ENCODE measurements at places on chromosomes 1 and 21.

DNA sequence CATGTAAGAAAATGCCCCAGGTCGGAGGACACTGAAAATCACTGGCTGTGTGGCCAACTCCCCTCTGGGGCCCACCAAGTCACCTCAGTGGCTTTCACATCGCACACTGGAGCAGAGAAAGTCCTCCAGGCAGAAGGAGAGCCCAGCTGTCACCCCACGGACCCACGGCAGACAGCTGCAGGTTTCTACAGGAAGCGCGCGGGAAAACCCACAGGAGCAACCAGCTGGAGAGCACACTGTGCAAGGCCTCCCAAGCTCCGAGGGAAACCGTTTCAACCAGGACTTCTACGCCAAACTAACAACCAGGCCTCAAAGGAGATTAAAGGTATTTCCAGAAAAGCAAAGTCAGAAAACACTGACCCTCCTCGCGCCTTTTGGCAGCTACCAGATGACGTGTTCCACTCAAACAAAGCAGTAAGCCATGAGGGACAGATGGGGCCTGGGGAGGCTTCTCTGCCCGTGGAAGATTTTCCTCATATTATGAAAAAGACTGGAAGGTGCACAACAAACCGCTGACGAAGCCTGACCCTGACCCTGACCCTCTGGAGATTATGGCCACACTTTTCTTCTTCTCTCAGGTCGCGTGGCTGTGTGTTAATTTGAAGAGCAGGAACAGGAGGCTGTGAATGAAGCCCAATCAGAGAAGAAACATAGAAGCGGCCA lies 21.0 kb downstream of the WDR4 start:
- no peak for DNase-seq

GRCh38 chr1:7384679-7385078 lies 386.4 kb upstream of the VAMP3 start:
- no peak for DNase-seq

GRCh38 chr1:234841281-234841680 lies 231.3 kb upstream of the IRF2BP2 start:
- DNase-seq, result no peak

DNA sequence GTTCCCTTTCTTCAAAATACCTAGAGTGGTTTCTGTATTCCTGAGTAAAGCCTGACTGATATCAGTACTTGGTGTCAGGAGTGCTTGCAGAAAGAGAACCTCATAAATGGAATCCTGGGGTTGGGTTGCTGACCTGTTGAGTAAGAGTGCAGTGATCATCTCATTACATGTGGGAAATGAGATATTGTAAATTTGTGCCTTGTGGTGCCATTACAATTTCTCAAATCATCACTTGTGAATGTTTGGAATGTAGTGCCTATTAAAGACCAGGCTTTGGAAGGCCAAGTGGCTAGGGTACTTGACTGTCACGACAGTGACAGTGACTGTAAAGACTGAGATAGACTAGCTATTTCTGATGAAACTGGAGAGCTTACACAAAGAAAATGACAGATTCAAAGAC lies 176.7 kb upstream of the CTTNBP2NL start:
- DNase-seq, result no peak

DNA sequence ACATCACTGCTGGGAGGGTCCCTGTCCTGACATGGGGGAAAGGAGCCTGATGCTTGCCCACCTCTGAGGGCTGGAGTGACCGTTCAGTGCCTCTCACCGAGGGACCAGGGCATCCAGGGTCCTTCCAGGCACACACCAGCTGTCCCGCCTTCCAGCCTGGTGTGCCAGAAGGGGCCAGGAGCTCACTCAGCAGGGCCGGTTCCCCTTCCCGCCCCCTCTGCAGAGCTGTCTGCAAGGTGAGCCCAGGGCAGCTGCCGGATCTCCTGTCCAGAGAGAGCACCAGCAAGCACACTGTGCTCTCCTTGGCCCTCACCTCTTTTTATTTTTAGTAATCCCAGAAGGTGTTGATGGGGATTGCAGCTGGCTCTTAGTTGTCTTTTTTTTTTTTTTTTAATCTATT lies 16.9 kb downstream of the H6PD start:
- DNase-seq, result no peak

DNA sequence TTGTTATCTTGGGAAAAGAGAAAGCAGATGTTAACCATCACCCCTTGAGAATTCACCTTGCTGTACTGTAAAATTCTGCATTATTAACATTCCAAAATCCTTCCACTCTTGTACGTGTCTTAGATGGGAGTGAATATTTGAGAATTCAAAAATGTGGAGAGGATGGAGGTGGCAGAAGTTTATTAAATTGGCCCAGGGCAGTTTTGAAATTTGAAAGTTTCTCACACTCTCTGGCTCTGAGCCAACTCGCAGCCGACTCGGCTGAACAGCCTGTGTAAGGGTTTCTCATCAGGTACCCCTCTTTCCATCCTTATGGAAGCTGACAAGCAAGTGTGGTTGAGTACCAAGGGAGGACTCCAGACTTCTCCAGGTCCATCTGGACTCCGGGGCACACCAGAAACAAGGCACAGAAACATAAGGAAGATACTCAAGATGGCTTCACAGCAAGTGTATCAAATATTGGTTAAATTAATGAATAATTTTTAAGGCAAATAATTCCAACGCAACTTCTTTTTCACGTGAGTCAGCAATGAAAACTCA lies 45.1 kb downstream of the RRAGC start:
- DNase-seq, result no peak

- DNase-seq, result no peak
Measured at GRCh38 chr1:29644812-29645211, 408.5 kb downstream of the PTPRU start.

- DNase-seq, result no peak
Measured at GRCh38 chr1:145918992-145919939, 749 bp upstream of the PEX11B start.

- peak; percentile 74 for DNase-seq
Measured at GRCh38 chr1:186404454-186405051, 28.9 kb downstream of the ODR4 start.

GRCh38 chr21:34619841-34620665 lies 5.1 kb upstream of the RCAN1 start:
- no peak for DNase-seq

- DNase-seq, result no peak
Measured at GRCh38 chr1:157095091-157095490, 4.5 kb downstream of the ETV3L start.

- DNase-seq, result no peak
Measured at GRCh38 chr1:78490861-78491450, at the start of gene PTGFR. Gene PTGFR (plus strand): TSS chr1:78490974. CDS start chr1:78492744, 1,770 bp downstream.

DNA sequence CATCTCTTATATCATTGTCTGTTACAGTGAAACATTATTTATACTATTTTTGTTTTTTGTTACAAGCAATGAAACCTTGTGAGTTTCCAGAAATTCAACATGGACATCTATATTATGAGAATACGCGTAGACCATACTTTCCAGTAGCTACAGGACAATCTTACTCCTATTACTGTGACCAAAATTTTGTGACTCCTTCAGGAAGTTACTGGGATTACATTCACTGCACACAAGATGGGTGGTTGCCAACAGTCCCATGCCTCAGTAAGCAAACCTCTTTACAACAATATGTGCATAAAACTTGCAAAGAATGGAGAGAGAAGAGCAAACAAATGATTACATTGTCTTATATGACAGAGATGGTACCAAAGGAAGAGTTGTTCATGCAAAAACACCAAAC lies 22.4 kb downstream of the CFHR4 start:
- peak; percentile 10 for DNase-seq

DNA sequence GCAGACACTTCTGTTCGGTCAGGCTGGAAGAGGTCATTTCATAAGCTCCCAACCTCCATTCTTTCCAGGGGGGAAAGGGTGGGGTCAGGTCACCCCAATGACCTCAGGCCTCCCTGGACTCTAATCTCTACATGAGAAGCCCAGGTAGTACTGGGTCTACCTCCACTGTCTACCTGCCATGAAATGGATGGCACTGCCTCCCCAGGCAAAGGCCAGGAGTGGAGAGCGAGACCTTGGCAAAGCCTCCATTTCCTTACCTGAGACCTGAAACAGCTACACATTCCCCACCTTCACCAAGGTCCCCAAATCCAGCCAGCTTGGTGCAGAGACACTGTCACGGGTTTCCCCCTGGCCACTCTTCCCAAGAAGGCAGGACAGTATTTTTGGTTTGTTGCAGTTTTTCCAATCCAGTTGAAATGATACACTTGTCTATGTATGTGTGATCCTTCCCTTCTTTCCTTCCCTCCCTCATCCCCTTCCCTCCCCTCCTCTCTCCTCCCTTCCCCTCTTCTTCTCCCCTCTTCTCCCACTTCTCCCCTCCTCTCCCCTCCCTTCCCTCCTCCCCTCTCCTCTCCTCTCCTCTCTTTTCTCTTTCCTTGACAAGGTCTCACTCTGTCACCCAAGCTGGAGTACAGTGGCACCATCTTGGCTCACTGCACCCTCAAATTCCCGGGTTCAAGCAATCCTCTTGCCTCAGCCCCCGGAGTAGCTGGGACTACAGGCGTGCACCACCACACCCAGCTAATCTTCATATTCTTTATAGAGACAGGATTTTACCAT lies 16.1 kb downstream of the BTG2 start:
- DNase-seq, result no peak

DNA sequence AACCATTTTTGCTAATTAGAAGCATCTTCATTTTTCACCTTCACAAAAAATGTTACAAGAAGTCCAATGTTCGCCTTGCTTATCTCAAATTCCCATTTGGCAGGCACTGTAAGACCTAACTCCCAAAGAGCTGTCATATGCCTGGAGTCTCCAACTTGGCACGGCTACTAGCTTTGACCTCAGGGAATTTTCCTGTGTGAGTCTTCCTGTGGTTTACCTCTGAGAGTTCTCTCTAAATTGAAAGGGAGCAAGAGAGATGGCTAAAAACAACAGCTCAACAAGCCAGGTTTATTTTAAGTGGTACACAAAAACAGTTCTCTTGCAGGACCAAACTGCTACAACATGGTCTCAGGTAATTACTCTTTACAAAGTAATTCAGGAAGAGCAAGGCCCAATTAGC lies 756.0 kb upstream of the ADGRL2 start:
- DNase-seq, result no peak

GRCh38 chr1:10283318-10283984 lies 73.1 kb downstream of the KIF1B start:
- DNase-seq, result no peak

- DNase-seq, result peak; percentile 70
Measured at GRCh38 chr1:84298684-84299535, 2.6 kb upstream of the SAMD13 start.

DNA sequence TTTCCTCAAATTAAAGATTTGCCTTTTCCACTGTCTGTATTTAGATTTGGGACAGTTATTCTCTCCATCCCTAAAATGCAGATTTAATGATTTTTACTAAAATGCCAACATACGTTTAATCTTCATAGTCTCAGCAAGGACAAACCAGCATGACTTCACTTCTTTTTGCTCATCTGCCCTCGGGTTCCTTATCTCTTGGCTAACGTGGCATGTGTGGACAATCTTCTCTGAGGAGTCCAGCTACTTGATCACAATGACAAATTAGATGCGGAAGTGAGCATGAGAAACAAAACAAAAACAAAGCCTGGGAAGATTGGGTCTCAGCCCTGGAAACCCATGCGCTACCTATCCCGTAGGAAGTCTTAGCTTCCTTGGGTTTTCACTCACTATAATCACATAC lies 1.0 kb downstream of the MRAP start:
- DNase-seq, result no peak

GRCh38 chr1:202162047-202162417 lies 1.6 kb upstream of the PTPN7 start:
- DNase-seq, result peak; percentile 91

- no peak for DNase-seq
Measured at GRCh38 chr1:244965185-244966030, 101.1 kb upstream of the HNRNPU start.

DNA sequence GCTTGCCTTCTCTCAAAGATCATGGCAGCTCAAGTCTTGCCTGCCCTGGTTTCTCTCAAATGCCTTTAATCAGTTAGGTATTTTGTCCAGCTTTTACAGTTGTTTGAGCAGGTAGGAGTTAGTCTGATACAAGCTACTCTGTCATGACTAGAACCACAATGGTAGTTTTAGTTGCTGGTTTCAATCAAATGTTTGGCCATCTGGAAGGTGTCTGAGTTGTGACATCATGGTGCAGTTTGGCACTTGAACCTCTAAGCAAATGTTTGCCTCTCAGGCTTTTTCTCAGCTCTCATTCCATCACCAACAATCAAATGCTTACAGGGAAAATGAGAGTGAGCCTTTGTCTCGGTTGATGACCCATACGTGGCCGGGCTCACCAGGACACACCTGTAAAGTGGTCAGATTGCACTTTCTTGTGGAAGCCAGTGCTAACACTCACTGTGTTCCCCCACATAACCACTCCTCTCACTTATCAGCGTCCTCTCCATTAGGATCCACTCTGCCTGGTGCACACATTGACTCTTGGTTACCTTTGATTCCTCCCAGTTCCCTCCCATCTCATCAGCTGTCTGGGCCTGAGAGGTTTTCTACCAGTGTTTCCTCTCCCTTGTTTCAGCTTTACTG lies 67.5 kb downstream of the CCDC185 start:
- no peak for DNase-seq

- DNase-seq, result no peak
Measured at GRCh38 chr21:26965907-26966581, 844 bp downstream of the ADAMTS5 start.

- no peak for DNase-seq
Measured at GRCh38 chr1:207902566-207902965, 8.4 kb downstream of the CD34 start.

DNA sequence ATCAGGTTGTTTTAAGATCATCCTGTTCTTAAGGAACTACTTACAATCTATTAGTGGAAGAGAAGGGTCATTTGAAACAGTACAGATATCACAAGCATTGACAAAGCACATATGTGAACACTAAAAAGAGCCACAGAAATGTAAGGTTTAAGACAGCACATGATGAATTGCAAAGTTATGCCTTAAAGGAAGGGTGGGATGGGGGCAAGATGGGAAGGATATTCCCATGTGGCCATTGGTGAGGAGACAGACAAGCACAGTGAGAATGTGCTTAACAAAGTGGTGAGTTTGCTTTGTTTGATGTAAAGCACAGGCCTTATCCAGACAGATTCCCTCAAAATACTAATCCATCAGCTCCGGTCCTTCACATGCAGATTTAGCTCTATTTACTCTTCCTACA lies 151.6 kb upstream of the IVNS1ABP start:
- no peak for DNase-seq

DNA sequence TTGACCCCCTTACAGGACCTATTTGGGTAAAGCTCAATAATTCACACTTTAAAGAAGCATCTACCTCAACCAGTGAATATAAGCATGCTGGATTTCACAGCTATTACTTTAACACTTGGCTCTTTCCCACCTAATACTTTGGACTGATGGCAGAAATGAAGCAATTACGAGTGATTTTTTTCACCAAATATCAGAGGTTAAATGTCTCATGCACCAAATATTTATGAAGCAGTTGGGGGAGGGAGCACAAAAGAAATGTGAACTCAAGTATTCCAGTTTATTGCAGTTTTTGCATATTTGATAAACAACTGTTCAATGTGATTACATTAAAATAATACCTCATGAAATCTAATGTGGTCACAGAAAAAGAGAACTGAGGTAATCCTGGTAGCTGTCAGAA lies 223.6 kb downstream of the LRRC7 start:
- no peak for DNase-seq

GRCh38 chr1:111920221-111921024 lies 69.0 kb downstream of the KCND3 start:
- DNase-seq, result no peak

- DNase-seq, result no peak
Measured at GRCh38 chr1:238701024-238701423, 685.3 kb upstream of the CHRM3 start.

Measured in Kasumi-1 (cell line).